NCI-H187 (cell line): ENCODE measurements at places on chromosomes 11 and 22.

DNA sequence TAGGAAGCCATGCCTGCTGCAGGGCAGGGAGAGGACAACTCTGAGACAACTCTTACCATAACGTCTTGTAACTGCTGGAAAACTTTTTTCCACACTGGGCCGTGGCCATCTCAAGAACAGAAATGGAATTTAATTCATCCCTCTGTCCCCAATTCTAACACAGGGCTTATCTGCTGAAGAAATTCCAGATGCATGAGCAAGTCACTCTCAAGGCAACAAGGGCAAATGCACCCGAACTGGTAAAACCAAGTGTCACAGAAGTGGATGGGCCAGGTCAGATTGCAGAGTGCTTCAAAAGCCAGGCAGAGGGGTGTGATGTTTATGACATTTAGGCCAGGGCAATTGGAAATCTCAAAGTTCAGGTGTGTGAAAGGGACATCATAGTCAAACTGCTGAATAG is 7.4 kb downstream of the SMPD1 start:
- DNase-seq: no peak

- DNase-seq: no peak
Observed at GRCh38 chr11:72779495-72780128, 14.2 kb downstream of the STARD10 start.

GRCh38 chr11:6693342-6694228 is 10.4 kb upstream of the MRPL17 start:
- no peak for DNase-seq

DNA sequence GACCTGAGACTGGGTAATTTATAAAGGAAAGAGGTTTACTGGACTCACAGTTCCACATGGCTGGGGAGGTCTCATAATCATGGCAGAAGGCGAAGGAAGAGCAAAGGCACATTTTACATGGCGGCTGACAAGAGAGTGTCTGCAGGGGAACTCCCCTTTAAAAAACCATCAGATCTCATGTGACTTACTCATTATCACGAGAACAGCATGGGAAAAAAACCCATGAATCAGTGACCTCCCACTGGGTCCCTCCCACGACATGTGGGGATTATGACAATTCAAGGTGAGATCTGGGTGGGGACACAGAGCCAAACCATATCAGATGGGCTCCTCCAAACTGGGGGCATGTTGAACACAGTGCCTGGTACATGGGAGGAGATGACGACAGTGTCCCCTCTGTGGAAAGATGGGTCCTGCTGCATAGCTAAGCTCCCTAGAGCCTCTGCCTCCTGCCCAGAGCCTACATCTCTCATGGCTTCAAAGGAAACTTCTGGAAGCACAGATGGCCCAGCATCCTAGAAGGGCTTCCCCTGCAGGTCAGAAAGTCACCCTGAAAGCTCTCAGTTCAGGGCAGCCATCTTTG is 46.1 kb downstream of the MYEOV start:
- DNase-seq: no peak

- DNase-seq: peak; percentile 58
Observed at GRCh38 chr11:117221775-117222517, 9.9 kb downstream of the PCSK7 start.

DNA sequence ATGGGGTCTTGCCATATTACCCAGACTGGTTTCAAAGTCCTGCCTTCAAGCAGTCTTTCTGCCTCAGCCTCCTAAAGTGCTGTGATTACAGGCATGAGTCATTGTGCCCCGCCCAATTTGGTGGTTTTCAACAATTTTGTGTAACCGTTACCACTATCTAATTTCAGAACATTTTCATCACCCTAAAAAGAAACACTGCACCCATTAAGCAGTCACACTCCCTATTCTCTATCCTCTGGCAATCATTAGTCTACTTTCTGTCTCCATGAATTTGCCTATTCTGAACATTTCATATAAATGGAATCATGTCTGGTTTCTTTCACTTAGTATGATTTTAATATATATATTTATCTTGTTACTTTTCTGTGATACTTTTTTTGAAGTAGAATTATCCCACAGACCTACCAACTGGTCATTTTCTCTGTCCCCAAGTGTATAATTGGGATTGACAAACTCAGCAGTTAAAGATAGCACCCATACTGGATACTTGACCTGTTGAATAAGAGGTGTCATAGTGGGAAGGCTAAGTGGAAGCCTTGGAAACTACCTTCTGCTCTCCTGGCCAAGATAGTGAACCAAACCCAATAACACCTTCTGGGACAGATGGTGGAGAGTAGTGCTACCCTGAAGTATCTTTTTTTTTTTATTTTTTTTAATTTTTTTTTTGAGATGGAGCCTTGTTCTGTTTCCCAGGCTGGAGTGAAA is 64.8 kb downstream of the STIM1 start:
- DNase-seq: no peak
